CD4-positive, alpha-beta T cell treated with Interleukin-12 subunit alpha and Interleukin-12 subunit beta, for 1 hour (primary cell): ENCODE measurements at places on chromosomes 4 and X.

- no peak for DNase-seq
Observed at GRCh38 chr4:150561143-150561737, 20.7 kb upstream of the MAB21L2 start.

DNA sequence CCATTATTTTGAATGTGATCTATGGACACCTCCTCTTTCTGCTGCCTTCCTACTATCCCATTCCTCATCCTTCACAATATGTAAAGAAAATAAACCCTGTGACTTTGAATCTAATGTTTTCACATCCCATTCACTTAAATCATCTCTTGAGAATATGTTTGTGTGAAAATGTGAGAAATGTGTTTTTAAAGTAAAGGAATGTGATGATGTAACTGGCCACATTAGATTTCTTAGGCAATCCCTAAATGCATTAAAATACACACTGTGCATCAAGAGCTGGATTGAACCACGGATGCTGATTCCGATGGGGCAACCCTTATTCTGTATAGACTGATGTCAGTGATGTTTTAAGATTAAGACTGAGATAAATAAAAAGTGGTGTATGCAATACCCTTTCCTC, 558.9 kb upstream of the TENM3 start:
- DNase-seq = no peak

DNA sequence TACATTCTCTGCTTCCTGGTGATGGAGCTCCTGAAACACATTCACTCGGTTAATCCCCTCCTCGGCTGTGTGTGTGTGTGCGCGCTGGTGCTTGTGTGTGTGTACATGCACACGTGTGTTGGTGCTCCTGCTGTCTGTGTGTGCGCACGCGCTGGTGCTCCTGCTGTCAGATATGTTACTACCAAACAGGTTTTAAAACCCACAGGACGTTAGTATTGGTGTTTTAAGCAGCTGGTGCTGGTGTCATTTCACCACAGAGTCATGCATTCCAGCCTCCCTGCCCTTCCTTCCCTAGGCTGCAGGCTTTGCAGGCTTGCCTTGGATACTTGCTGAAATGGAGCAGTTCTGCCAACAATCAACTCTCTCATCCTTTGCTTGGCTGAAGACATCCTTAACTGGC, 48.1 kb upstream of the CPLX1 start:
- DNase-seq = no peak

GRCh38 chrX:136839196-136839595, 41.3 kb downstream of the RBMX start:
- DNase-seq = no peak

- no peak for DNase-seq
Observed at GRCh38 chrX:150643271-150643670, 49.9 kb upstream of the MTMR1 start.

DNA sequence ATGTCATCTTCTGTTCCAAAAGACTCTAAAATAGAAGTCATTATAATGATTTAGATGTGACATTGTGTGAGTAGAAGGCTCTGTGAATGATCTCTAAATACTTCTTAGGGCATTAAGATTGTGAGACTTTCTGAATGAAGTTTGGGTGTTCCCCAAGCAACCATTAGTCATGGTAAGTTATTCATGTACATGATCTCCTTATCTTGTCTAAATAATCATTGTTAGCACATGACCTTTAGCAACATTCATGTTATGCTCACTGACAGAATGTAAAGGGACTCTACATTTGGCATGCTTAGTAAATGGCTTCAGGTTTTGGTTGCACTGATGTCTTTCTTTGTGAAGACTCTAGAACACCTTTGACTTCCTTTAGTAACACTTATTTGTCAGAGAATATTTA, 140.8 kb upstream of the AGA start:
- no peak for DNase-seq
